ENCODE measurements at places on chromosomes 16 and 17.

- DNase-seq = no peak
Observed at GRCh38 chr16:48865520-48865919, 255.5 kb upstream of the N4BP1 start.

DNA sequence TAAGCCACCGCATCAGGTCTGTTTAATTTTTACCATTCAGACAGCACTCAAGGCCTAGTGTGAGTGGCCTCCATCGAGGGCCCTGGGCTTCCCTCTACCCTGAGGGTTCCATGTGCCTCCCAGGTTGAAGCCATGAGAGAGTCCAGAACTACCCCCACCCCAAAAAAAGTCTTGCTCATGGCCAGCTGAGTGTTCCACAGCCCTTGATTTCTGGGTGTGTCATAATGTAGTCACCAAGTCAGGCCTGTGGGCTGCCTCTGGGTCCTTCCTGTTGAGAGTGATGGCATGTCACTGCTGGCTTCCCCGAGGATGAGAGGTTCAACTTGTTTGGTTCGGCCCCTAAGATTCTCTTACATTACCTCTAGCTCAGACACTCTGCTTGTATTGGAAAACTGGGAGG is 100.6 kb downstream of the PITPNC1 start:
- DNase-seq = peak; percentile 29

DNA sequence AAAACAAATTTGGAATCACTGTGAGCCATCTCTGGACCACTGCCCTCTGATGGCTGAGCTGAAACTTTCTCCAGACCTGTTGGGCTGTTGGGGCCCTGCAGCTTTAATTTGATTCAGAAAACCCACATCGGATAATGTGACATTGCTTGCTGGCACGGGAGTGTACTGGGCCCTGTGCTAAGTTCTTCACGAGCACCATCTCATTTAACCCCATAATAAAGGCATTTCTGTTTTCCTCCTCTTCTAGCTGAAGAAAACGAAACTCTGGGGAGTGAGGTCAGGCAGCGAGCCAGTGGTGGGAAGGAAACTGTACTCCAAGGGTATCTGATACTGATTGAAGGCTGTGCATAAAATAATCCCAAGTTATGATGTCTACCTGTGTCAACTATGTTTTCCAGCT is 34.5 kb upstream of the TNRC6A start:
- DNase-seq = no peak

DNA sequence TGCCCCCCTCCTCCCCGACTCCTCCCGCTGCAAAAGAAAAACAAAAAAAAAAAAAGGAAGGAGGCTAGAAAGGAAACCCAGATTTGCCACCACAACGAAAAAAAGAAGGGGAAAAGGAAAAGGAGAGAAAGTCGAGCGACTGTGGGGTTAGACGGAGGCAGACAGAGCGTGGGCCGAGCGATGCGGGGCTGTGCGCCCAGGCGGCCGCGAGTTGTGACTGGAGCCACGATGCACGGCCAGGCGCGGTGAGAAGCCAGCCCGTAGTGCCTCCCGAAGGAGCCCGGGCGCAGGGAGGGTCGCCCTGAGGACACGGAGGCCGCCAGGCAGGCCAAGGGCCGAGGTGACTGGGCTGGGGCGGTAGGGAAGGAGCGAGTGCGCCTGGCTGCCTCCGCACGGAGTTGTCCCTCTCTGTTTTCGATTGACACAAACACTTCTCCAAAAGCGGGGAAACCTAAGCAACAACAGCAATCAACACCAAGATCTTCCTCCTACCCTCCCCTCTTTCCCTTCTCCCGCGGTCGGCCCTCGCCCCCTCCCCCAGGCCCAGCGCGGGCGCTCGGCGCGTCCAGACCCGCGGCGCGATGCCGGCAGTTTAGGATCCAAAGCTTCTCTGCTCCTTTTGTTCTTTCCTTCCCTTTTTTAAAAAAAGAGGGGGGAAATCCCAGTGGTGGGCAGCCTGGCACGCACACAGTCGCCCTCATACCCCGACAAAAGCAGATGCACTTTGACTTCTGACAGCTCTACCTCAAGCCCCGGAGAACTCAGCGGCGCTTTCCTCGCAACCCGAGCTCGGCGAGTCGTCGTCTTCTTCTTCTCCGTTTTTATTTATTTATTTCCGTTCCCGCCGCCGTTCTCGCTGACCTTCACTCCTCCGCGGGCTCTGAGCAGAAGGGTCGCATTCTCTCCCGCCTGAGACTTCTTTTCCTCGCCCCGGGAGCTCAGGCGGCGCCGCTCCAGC is at the start of gene LHX1:
Gene LHX1 (plus strand): TSS at position 475 of the 958 bp plus-strand sequence. CDS start 723 bp downstream, outside the sequence.
- DNase-seq = no peak

GRCh38 chr17:10052106-10052813 is 146.1 kb downstream of the GAS7 start:
- no peak for DNase-seq

DNA sequence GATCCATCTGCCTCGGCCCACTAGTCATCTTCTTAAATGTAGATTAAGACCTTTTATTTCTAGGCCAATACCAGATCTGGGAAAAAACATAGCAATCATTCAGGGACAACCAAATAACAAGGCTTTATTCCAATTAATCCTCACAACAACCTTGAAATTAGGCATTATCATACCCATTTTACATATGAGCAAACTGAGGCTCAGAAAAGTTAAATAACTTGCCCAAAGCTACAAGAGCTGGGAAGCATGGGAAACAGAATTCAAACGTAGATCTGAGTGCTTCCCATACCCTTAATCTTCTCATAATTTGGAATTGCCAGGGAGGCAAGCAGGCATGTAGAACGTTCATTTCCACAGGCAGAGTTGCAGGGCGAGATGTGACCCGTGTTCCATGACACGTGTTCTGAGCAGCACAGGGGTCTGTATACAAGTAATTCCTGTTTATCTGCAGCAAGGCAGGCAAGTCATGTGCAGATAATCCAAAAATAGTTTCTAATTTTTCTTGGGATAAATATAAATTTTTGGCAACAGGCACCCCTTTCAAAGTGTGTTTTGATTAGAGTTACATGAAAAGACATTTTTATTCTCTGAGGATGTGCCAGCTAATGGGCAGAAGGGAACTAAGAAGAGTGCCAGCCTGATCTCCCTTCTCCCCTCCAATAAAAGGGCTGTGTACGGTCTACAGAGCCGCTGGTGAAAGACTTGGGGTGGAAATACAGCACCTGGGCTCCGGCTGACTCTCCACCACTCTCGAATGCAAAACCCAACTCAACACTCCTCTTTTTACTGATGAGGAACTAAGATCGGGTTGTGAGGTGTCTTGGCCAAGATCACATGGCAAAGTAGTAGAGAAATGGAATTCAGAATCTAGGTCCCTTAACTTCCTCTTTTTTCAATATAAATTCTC is 27.7 kb upstream of the MYOCD start:
- DNase-seq = peak; percentile 63

GRCh38 chr17:32609884-32610650 is 123.3 kb downstream of the CDK5R1 start:
- no peak for DNase-seq

DNA sequence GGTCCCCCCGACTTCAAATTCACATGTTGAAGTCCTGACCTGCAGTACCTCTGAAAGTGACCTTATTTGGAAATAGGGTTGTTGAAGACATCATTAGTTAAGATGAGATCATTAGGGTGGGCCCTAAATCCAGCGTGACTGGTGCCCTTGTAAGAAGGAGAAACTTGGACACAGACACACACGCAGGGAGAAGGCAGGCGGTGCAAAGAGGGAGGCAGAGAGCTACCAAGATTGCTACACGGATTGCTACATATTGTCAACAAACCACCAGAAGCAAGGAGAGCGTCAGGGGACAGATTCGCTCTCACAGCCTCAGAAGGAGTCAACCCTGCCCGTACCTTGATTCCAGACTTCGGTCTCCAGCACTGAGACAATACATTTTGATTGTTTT is 6.8 kb upstream of the WBP2 start:
- peak; percentile 24 for DNase-seq

DNA sequence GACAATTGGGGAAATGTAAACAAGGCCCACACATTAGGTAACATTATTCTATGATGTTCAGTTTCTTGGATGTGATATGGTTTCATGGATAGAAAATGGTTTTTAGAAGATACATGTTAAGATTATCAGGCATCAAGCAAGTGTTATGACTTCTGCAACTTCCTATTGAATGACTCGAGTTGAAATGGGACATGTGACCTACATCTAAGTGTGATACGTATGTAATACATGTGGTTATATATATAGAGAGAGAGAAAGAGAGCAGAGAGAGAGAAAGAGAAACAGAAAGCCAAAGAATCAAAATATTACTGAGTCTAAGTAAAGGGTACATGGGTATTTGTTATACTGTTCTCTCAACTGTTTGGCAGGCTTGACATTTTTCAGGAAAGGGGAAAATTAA is 1.7 kb downstream of the TMEM170A start:
- DNase-seq = peak; percentile 12

DNA sequence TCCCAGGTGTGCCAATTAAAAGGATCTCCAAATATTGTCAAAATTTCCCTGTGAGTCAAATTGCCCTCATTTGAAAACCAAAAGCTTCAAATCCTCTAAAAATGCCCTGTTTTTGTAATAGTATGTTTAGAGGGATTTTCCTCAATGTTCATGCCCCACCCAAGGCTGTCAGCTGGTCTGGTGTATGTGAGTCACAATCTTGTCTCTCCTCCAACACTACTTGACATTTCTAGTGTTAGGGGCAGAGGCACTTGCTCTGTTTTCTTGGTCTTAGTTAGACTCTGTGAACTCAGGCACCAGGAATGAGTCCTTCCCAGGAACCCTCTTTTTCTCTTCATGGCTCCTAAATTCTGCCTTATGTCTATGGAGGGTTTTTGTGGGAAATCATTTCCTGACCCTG is 634.8 kb downstream of the KCNJ2 start:
- no peak for DNase-seq

DNA sequence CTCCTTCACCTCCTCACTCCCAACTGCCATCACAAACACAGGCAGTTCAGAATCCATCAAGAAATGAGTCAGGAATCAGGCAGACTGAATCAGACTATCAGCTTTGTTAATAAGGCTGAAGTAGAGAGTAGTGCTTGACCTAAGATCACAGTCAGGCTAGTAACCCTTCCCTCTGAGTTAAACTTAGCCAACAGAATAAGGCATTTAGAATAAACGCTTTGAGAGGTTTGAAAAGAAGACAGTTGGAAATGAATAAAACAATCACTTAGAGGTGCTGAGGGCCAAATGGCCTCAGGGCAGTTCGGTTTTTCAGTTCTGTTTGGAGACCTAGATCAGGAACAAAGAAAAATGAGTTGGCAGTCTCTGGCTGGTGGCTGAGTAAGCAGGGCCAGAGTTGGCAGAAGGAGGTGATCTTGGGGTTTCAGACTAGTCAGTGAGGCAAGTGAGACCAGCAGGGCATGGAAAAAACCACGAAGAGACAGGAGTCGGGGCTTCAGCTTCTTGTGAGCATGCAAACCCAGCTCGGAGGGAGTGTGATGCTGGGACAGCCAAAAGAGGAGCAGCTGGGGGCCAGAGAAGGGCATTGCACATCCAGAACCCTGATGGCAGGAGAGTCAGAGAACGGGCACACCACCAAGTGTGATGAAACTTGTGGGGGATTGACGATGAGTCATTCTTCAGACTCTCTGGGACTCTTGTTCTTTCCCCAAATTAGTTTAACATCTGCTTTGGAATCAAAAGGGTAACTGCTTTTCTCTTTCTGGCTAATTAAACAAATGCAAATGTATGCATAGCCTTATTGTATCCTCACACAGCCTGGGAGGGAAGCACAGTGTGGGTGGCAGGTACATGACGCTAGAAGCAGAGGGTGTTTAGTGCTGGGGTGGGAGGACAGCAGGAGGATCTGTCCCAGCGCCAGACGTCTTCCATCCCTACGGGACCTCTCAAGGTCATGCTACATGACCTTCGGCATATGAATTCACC is 54.8 kb downstream of the SPECC1 start:
- DNase-seq = peak; percentile 97

- no peak for DNase-seq
Observed at GRCh38 chr16:30867747-30868146, 26.1 kb downstream of the BCL7C start.

GRCh38 chr17:75842411-75842810 is 1.8 kb downstream of the UNC13D start:
- no peak for DNase-seq
